ENCODE measurements at places on chromosomes 11 and 22. TPM values are rescaled to one million over a fixed set of nuclear protein-coding genes. Genes with fewer than 3 reads are reported as not detected.

Gene OR52N4
- not detected for total RNA-seq

Gene TRIM49
- 1.1 TPM for total RNA-seq

Gene DMC1
- total RNA-seq, result 4.2 TPM

Gene BIK
- total RNA-seq, result 17.3 TPM

Gene POTEH
- total RNA-seq, result not detected

Gene PLAAT2
- not detected for total RNA-seq

Gene OR5A1
- total RNA-seq, result not detected

Gene CARD18
- total RNA-seq, result not detected

Gene ANO5
- total RNA-seq, result 5.4 TPM

DNA sequence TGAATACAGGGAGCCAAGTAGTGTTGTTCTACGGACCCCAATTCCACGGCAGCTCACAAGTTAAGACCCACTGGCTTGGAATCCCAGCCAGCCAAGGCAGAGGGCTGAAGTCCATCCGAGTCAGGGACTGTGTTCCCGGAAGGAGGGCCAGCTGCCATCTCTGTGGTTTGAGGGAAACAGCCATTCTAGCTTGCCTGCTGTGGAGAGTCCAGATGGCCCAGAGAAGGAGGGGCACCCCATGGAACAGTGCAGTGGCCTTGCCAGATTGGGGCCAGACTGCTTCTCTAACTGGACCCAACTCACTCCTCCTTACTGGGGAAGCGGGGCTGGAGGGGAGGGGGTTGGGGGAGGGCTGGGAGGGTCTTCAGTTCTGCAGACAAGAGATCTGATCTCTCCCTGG, 156.4 kb downstream of the FAM181B start:
- H3K4me1 ChIP-seq, result peaks cover 8% of the 10 kb centered on the region
- H3K27ac ChIP-seq, result peak overlapping the region; percentile 80
- H3K4me3 ChIP-seq, result no peak overlapping the region
- peaks cover 9% of the 10 kb centered on the region for H3K27me3 ChIP-seq
- peak; percentile 68 for DNase-seq

DNA sequence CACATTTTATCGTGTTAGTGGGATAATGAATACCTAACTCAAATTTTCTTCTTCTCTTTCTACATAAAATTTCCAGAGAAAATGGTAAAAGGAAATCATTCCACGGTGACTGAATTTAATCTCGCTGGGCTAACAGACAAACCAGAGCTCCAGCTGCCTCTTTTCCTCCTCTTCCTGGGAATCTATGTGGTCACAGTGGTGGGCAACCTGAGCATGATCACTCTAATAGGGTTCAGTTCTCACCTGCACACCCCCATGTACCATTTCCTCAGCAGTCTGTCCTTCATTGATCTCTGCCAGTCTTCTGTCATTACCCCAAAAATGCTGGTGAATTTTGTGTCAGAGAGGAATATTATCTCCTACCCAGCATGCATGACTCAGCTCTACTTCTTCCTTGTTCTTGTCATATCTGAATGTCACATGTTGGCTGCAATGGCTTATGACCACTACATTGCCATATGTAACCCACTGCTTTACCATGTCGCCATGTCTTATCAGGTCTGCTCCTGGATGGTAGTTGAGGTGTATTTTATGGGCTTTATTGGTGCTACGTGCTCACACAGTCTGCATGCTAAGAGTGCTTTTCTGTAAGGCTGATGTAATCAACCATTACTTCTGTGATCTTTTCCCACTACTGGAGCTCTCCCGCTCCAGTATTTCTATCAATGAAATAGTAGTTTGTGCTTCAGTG, 24.1 kb downstream of the OR10D3 start:
- no peak overlapping the region for H3K4me3 ChIP-seq
- no peak for DNase-seq
- H3K27ac ChIP-seq, result no peak overlapping the region
- H3K27me3 ChIP-seq, result no peaks in the 10 kb centered on the region
- no peaks in the 10 kb centered on the region for H3K36me3 ChIP-seq

- no peaks in the 10 kb centered on the region for H3K4me1 ChIP-seq
- peaks cover 9% of the 10 kb centered on the region for H3K27me3 ChIP-seq
- no peak overlapping the region for H3K4me3 ChIP-seq
- no peak overlapping the region for H3K27ac ChIP-seq
- H3K36me3 ChIP-seq, result no peaks in the 10 kb centered on the region
- no peak for DNase-seq
Measured at GRCh38 chr11:2256293-2256913, 14.0 kb downstream of the ASCL2 start.

DNA sequence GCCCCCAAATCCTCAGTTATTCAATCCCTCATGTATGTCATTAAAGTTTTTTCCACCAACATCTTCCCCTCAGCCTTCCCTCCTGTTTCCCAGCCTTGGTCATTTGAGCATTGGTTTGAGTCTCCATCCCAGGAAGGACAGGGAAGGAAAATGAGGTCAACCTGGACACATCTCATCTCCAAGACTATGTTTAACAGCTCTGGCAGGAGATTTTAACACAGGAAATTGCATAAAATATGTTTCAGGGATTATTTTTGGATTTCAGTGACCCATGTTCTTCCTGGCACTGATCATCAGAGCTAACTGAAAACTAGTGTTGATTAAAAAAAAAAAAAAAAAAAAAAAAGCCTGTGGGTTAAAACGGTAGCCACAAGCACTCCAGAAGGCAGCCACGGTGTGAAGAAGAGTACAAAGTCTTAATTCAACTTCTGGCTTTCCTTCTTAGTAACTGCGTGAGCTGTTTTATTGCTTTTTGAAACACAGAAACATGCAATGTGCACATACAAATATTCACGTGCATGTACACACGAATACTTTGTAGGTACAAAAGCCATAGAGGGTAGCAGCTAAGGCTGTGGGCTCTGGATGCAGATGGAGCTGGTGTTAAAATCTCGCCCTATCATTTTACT, 164.4 kb upstream of the DDI1 start:
- DNase-seq, result no peak
- H3K36me3 ChIP-seq, result no peaks in the 10 kb centered on the region
- no peak overlapping the region for H3K27ac ChIP-seq
- no peaks in the 10 kb centered on the region for H3K27me3 ChIP-seq
- no peak overlapping the region for H3K4me3 ChIP-seq

DNA sequence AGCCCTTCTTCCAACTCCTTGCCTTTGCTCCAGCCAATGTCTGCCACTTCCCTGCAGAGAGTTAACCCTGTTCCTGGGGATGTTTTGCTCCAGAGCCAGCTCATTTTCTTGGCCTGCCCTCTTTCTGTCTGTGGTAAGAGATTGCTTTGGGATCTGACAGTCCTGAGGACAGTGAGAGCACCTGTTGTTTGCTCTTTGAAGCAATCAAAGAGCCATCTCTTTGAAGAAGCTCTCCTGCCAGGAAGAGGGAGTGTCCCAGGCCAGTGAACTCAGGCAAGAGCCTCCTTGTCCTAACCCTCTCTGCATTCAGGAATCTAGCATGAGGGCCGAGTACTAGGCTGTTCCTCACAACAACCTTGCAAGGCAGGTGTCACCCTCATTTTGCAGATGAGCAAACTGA, 42.2 kb downstream of the TRAF6 start:
- no peak for DNase-seq
- H3K36me3 ChIP-seq, result no peaks in the 10 kb centered on the region
- H3K27me3 ChIP-seq, result peaks cover 2% of the 10 kb centered on the region
- H3K4me3 ChIP-seq, result no peak overlapping the region
- H3K27ac ChIP-seq, result no peak overlapping the region

GRCh38 chr11:19433367-19433766, 192.6 kb upstream of the E2F8 start:
- H3K27ac ChIP-seq, result no peak overlapping the region
- H3K27me3 ChIP-seq, result peaks cover 10% of the 10 kb centered on the region
- no peak overlapping the region for H3K4me3 ChIP-seq
- peaks cover 10% of the 10 kb centered on the region for H3K36me3 ChIP-seq

GRCh38 chr11:45185228-45185729, 38.8 kb downstream of the PRDM11 start:
- H3K27ac ChIP-seq, result no peak overlapping the region
- no peak overlapping the region for H3K4me3 ChIP-seq
- H3K27me3 ChIP-seq, result peaks cover 2% of the 10 kb centered on the region
- peaks cover 3% of the 10 kb centered on the region for H3K4me1 ChIP-seq
- H3K36me3 ChIP-seq, result no peaks in the 10 kb centered on the region
- DNase-seq, result no peak

DNA sequence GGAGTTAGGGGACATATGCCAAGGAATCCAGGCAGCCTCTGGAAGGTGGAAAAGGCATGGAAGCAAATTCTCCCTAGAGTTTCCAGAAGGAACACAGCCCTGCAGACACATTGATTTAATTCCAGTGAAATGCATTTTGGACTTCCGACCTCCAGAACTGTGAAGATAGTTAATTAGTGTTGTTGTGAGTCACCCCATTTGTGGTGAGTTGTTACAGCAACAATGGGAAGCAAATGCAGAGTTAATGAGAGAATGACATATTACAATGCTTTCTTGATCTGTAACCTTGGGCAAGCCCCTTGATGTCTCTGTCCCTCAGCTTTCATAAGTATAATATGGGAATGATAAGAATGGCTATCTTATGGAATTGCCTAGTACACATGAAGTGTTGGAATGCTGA, 178.7 kb downstream of the KIRREL3 start:
- no peaks in the 10 kb centered on the region for H3K36me3 ChIP-seq
- H3K4me1 ChIP-seq, result peaks cover 24% of the 10 kb centered on the region
- peaks cover 7% of the 10 kb centered on the region for H3K27me3 ChIP-seq

DNA sequence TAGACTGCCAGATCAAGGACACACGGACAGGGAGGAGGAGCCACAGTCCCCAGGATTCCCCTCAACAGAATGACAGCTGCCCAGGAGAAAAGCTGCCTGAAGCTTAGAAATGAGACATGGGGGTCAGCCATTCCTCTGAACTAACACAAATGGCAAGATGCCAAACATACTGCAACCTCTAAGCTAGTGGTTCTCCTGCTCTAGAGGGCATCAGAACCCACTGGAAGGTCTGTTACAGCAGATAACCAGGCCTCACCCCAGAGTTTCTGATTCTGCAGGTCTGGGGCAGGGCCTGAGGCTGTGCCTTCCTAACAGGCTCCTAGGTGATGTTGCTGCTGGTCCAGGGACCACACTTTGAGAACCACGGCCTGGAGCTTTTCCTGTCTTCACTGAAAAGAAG, 28.6 kb upstream of the BID start:
- peaks cover 7% of the 10 kb centered on the region for H3K36me3 ChIP-seq
- peaks cover 3% of the 10 kb centered on the region for H3K27me3 ChIP-seq
- no peak overlapping the region for H3K4me3 ChIP-seq

DNA sequence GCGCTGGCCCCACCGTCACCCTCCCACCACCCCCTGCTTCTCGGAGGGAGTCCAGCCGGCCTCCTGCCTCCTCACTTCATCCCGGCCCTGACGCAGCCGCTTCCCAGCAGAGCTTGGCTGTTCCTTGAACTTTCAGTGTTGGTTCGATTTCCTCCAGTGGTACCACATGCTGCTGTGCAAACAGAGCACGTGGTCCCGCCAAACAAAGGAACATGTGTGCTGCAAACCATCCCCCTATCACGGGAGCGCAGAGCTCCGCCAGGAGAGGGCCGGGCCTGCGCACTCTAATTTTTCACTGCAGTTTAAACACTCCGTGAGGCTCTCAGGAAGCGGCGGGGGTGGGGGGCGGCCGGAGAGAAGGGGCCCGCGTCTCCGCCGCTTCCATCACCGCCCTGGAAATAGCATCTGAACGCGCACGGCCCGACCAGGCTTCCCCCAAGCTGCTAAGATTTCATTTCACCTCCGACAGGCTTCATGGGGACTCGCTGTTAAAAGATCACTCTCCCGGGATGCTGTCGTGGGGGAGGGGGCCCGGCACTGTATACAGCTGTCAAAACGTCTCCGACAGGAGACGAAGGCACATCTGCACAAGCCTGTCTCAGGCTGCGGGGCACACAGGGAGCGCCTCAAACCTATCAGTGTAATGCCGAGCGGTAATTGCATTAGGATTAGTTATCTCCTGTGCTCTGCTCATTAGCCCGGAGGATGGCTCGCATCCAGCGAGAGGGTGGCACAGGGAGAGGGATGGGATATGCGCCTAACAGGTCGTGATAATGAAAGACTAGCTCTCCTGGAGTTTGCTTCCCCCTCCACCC, 269.9 kb upstream of the SORL1-AS1 start:
- H3K27me3 ChIP-seq, result peaks cover 5% of the 10 kb centered on the region
- peak overlapping the region; percentile 84 for H3K4me3 ChIP-seq
- peaks cover 12% of the 10 kb centered on the region for H3K36me3 ChIP-seq
- peak overlapping the region; percentile 96 for H3K27ac ChIP-seq
- DNase-seq, result peak; percentile 77
- H3K4me1 ChIP-seq, result peaks cover 3% of the 10 kb centered on the region

DNA sequence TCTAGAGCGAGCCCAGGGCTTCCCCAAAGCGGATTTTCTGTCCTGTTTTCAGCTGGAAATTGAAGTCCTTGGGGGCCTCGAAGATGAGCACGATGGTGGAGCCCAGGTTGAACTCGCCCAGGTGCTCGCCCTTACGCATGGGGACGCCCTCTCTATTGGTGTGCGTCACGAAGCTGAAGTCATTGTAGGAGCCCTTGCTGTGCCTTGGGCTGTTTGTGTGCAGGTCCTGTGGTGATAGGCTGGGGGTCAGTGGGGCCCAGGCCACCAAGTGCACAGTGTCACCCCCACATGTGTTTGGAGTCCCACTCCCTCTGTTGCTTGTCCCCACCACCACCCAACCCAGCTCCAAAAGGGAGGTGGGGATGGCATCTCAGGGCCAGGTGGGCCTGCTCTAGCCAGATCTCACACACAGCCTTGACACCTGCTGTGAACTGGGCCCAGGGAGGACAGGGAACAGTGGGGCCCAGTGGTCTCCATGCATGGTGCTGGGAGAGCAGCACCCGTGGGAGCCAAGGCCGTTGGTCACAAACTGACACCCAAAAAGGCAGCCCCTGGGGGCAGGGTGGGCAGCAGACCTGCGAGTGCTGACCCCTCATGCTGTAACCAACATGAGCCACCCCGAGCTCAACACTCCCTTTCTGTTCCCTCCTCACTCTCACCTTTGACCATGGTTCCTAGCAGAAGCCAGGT, 42.3 kb downstream of the PISD start:
- no peaks in the 10 kb centered on the region for H3K36me3 ChIP-seq
- H3K27me3 ChIP-seq, result peaks cover 11% of the 10 kb centered on the region
- no peak for DNase-seq
- no peak overlapping the region for H3K4me3 ChIP-seq
- H3K27ac ChIP-seq, result no peak overlapping the region

DNA sequence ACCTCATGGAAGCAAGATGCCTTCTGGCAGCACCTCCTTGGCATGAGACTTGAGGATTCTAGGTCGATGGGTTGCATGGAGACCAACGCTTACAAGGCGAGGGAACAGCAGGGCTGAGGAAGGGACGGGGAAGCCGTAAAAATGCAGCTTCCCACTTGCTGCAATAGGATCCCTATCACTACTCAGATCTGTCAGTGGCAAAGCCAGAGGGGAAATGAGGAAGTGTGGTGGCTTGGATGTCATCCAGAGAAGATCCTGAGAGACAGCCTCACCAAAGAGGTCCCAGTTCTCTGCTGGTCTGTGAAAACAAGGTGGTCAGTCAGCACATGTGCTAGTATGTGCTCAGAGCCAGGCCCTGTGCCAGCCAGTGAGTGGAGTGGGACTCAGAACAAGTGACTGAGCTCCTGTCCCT, 22.2 kb downstream of the CYB5R2 start:
- no peaks in the 10 kb centered on the region for H3K36me3 ChIP-seq
- H3K27me3 ChIP-seq, result peaks cover 3% of the 10 kb centered on the region
- H3K4me1 ChIP-seq, result peaks cover 4% of the 10 kb centered on the region
- no peak overlapping the region for H3K27ac ChIP-seq

GRCh38 chr11:86360775-86361395, 13.8 kb upstream of the CCDC81 start:
- no peak for DNase-seq
- no peak overlapping the region for H3K4me3 ChIP-seq
- H3K4me1 ChIP-seq, result no peaks in the 10 kb centered on the region
- H3K27me3 ChIP-seq, result no peaks in the 10 kb centered on the region
